SK-N-SH (cell line): ENCODE measurements at places on chromosomes 5 and 9.

DNA sequence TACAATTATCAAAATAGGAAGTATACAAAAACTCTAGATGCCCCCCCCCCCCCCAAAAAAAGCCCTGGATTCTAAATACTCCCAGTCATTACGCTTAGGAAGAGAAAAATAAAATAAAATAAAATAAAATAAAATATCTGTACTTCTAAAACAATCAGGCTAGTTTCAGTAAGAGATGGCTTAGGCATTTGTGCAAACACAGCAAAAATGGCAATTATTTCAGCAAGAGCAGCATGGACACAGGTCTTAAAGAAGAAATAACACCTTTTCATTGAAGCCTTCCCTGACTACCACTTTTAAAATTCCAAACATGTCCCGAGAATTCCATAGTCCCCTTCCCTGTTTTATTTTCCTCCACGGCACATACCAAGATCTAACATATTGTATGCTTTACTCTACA is 218.6 kb upstream of the POU5F2 start:
- H3K27ac ChIP-seq = no peak overlapping the region
- peaks cover 3% of the 10 kb centered on the region; the same call in 1 of the 2 replicates for H3K36me3 ChIP-seq
- no peaks in the 10 kb centered on the region for H3K27me3 ChIP-seq
- H3K4me3 ChIP-seq = no peak overlapping the region
- no peak for DNase-seq

DNA sequence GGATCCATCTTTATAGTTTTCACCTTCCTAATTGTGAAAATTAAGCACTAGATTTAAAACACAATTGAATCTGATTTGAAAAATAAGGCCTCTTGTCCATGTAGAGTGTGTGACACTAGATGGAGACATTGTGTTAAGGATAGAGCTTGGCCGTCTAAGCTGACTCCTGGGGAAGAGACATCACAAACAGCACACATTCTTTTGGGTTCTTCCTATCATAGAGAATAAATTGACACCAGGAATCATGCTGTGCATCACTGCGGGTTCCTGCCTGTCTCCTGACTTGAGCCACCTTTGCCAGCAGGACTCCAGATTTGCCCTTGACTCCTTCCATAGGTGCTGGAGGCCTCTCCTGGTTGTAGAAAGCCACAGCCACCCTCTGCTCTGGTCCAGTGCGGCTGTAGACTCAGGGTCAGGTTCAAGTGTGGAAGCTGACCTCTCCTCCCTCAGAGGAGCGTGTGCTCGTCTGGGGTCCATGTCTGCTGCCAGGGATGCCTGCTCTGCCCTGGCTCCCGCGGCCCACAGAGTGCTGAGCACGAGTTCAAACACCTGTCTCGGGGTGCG is 11.2 kb downstream of the ROPN1L start:
- H3K27me3 ChIP-seq = no peaks in the 10 kb centered on the region
- H3K4me3 ChIP-seq = peak overlapping the region; percentile 16; the same call in 1 of the 2 replicates
- no peaks in the 10 kb centered on the region for H3K36me3 ChIP-seq
- DNase-seq = peak; percentile 78
- peaks cover 15% of the 10 kb centered on the region for H3K4me1 ChIP-seq
- H3K27ac ChIP-seq = no peak overlapping the region

DNA sequence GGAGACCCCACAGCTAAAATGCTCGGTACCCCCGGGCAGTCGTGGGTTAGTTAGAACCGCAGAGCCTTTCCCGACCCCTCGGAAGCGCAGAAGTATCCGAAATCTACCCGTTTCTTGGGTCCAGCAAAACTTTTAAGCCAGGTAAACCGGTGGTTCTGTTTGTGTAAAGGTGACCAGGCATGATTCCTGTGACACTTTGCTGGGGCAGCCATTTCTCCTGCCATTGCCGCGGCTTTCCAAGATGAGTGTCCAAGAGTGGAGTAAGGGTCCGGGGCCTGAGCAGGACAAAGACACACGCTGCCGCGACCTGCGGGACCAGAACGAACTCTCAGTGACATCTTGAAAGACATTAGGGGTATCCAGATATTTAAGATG is 655 bp downstream of the MARVELD2 start:
- peaks cover 28% of the 10 kb centered on the region for H3K36me3 ChIP-seq
- H3K4me3 ChIP-seq = no peak overlapping the region
- no peak for DNase-seq
- H3K27ac ChIP-seq = no peak overlapping the region
- no peaks in the 10 kb centered on the region for H3K27me3 ChIP-seq
- H3K4me1 ChIP-seq = no peaks in the 10 kb centered on the region

DNA sequence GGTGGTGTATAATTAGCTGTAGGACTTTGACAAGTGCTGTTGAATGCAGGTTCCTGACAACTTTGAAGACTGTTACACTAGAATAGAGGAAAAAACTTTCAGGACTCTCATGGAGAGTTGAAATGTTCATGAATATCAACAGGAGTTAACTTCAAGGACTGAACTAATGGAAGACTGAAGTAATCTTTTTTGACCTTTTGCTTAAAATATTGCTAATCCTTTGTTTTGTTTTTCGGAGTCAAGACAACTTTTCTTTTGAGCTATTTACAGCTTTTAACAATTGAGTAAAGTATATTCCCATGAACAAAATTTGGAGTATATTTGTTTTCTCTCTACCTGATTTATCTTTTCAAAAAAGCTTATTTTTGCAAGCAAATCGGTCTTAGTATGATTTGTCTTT is 34.1 kb upstream of the MTMR12 start:
- no peaks in the 10 kb centered on the region for H3K27me3 ChIP-seq
- H3K4me1 ChIP-seq = peaks cover 4% of the 10 kb centered on the region; the same call in 1 of the 2 replicates
- H3K27ac ChIP-seq = no peak overlapping the region

DNA sequence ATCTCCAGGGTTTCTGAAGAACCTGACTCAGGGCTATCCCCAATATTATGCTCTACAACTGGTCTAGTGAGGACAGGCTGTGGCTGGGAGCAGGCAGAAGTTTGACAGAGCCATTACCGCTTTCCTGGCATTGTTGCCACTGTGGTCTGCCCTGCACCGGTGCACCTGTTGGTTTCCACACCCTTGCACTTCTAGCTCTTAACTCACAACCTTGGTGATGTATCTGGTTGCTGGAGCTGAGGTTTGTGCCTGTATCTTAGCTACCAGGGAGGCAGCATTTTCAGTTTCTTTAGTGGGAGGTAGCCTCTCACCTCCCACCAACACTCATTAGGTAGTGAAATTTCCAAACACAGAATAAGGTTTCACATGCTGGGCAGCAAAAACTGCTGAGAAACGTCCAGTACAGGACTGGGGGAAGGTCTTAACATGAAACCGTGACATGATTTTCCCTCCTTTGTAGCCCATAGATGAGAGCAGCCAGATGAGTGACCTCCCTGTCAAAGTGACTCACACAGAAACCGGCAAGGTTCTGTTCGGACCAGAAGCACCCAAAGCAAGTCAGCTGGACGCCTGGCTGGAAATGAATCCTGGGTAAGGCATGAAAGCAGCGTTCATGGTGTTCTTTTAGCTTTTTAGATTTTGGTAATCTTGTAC is 57.7 kb downstream of the SMARCA2 start:
- H3K4me3 ChIP-seq = no peak overlapping the region
- peaks cover 32% of the 10 kb centered on the region for H3K36me3 ChIP-seq
- no peaks in the 10 kb centered on the region for H3K27me3 ChIP-seq
- H3K27ac ChIP-seq = no peak overlapping the region
- no peak for DNase-seq

DNA sequence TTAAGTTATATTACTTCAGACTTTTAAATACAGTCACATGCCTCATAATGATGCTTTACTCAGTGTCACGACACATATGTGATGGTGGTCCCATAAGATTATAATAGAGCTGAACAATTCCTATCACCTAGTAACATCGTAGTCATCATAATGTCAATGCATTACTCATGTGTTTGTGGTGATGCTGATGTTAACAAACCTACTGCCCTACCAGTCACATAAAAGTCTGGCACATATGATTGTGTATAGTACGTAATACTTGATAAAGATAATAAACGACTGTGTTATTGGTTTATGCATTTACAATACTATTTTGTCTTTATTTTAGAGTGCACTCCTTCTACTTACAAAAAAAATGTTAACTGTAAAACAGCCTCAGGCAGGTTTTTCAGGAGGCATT is 103.7 kb downstream of the PAM start:
- no peak for DNase-seq
- H3K27ac ChIP-seq = peak overlapping the region; percentile 94
- H3K4me3 ChIP-seq = no peak overlapping the region
- H3K4me1 ChIP-seq = peaks cover 35% of the 10 kb centered on the region; the same call in 1 of the 2 replicates
- H3K36me3 ChIP-seq = no peaks in the 10 kb centered on the region

- peaks cover 5% of the 10 kb centered on the region; the same call in 1 of the 2 replicates for H3K4me1 ChIP-seq
- no peak overlapping the region for H3K4me3 ChIP-seq
- peak; percentile 68 for DNase-seq
- H3K27me3 ChIP-seq = no peaks in the 10 kb centered on the region
- H3K27ac ChIP-seq = no peak overlapping the region
Measured at GRCh38 chr9:132768932-132769905, 99.0 kb downstream of the GTF3C4 start.

GRCh38 chr5:11130131-11130530 is 369.1 kb upstream of the DAP start:
- H3K27ac ChIP-seq = no peak overlapping the region
- no peak overlapping the region for H3K4me3 ChIP-seq
- H3K4me1 ChIP-seq = no peaks in the 10 kb centered on the region

- H3K4me1 ChIP-seq = no peaks in the 10 kb centered on the region
- no peak overlapping the region for H3K27ac ChIP-seq
- no peak for DNase-seq
- H3K36me3 ChIP-seq = no peaks in the 10 kb centered on the region
- no peaks in the 10 kb centered on the region for H3K27me3 ChIP-seq
- no peak overlapping the region for H3K4me3 ChIP-seq
Measured at GRCh38 chr5:163177971-163178370, 259.4 kb upstream of the CCNG1 start.

GRCh38 chr5:50814556-50814955 is 148.1 kb downstream of the PARP8 start:
- no peak for DNase-seq
- peaks cover 2% of the 10 kb centered on the region; the same call in 1 of the 2 replicates for H3K4me1 ChIP-seq
- H3K36me3 ChIP-seq = peaks cover 6% of the 10 kb centered on the region; the same call in 1 of the 2 replicates
- no peak overlapping the region for H3K27ac ChIP-seq

GRCh38 chr9:135969064-135969683 is 8.0 kb upstream of the UBAC1 start:
- no peaks in the 10 kb centered on the region for H3K36me3 ChIP-seq
- H3K27ac ChIP-seq = no peak overlapping the region
- H3K4me1 ChIP-seq = peaks cover 4% of the 10 kb centered on the region; the same call in 1 of the 2 replicates
- H3K27me3 ChIP-seq = no peaks in the 10 kb centered on the region
- no peak for DNase-seq

GRCh38 chr9:116379821-116380220 is 226.2 kb downstream of the PAPPA start:
- DNase-seq = no peak
- peaks cover 12% of the 10 kb centered on the region; the same call in 1 of the 2 replicates for H3K4me1 ChIP-seq
- no peaks in the 10 kb centered on the region for H3K27me3 ChIP-seq
- no peak overlapping the region for H3K27ac ChIP-seq
- peaks cover 48% of the 10 kb centered on the region for H3K36me3 ChIP-seq
- no peak overlapping the region for H3K4me3 ChIP-seq

GRCh38 chr9:7976856-7977255 is 177.3 kb upstream of the DMAC1 start:
- H3K4me1 ChIP-seq = no peaks in the 10 kb centered on the region
- H3K36me3 ChIP-seq = no peaks in the 10 kb centered on the region
- no peak for DNase-seq
- H3K27me3 ChIP-seq = no peaks in the 10 kb centered on the region
- H3K4me3 ChIP-seq = no peak overlapping the region

DNA sequence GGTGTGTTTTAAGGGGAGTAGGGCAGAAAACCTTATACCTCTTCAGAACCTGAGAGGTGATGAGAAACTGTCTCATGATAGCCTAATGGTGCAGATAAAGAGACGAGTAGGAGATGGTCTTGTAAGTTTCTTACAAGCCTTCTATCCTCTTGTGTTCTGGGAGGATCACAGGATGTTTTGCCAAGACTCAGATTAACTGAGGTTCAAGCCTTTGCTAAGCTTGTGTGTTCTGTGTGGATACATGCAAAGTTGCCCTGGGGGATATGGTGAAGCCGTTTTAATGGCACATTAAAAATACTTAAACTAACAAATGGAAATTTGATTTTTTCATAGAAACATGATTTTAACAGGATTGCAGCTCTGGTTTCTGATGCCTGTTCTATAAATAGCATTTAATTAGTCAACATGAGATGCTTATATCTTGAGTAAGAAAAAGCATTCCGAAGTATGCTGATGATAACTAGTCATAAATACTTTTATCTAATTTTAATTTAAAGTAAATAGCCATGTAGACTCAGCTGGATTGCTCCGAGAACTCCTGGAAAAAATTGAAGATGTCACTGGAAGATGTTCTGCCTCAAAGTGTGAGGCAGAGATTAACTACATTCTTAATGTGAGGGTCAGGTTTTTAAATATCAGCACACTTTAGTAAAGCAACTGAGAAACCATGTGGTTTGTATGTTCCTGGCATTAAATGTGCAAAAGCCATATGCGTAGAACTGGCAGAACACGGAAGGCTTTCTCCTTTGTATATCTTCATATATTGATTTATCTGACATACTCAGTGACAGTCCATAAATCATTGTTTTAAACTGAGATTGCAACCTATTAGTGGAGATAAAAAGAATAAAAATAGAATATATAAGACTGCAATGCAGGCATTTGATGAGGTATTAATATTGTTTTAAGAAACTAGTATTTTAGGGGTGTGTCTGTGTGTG is 53.7 kb downstream of the IPO11 start:
- peaks cover 10% of the 10 kb centered on the region; the same call in 1 of the 2 replicates for H3K4me1 ChIP-seq
- H3K36me3 ChIP-seq = peaks cover 25% of the 10 kb centered on the region
- no peak overlapping the region for H3K4me3 ChIP-seq
- no peak overlapping the region for H3K27ac ChIP-seq
- no peak for DNase-seq

DNA sequence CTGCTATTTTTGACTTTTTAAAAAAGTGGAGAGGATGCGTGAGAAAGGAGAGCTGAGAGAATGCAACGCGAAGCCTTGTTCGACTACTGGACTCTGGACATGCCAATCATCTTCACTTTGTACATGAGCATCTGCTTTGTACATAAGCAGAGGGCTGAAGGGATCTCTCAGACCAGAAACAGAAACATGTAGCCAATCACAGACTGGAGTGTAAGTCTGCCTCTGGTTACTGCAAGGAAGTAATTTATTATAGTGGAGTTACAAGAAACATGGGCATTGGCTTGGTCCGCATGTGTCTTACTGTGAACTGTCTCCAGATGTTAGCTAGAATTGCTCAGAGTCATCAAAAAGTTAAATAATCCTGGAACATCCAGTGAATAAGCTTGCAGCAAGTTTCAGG is 190.0 kb upstream of the GRAMD2B start:
- no peak overlapping the region for H3K27ac ChIP-seq
- no peak overlapping the region for H3K4me3 ChIP-seq
- H3K27me3 ChIP-seq = no peaks in the 10 kb centered on the region
- no peak for DNase-seq
- no peaks in the 10 kb centered on the region for H3K4me1 ChIP-seq

GRCh38 chr9:34991607-34992375 is 2.2 kb downstream of the DNAJB5 start:
- peaks cover 69% of the 10 kb centered on the region for H3K4me1 ChIP-seq
- DNase-seq = no peak
- no peaks in the 10 kb centered on the region for H3K27me3 ChIP-seq
- peak overlapping the region; percentile 75 for H3K27ac ChIP-seq

- H3K4me1 ChIP-seq = no peaks in the 10 kb centered on the region; the same call in 1 of the 2 replicates
- H3K27me3 ChIP-seq = no peaks in the 10 kb centered on the region
- no peak overlapping the region for H3K27ac ChIP-seq
- DNase-seq = peak; percentile 81
Measured at GRCh38 chr5:159987031-159987674, 21.8 kb upstream of the TTC1 start.
